NCI-H526 treated with DMSO at 0.1 percent for 48 hours (cell line): ENCODE measurements at places on chromosomes 16 and 17.

GRCh38 chr16:709566-710499 lies 4.2 kb upstream of the FBXL16 start:
- peak; percentile 22 for DNase-seq

DNA sequence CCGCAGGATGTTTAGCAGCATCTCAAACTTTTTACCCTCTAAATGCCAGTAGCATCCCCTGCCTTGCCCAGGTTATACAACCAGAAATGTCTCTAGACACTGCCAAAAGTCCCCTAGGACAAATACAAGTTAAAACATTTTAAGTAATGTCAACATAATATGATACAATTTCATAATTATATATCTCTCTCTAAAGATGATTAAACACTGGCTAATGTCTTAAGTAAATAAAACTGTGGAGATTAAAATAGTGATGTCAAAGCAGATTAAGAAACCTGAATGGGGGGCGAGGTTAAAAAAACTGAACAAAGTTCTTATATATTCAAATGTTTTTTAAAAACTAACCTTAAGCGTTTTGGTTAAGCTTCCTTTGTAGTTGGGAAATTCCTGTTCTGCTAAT lies 62.1 kb downstream of the CFDP1 start:
- no peak for DNase-seq

- DNase-seq = no peak
Observed at GRCh38 chr17:55168958-55169687, 95.6 kb upstream of the HLF start.

- no peak for DNase-seq
Observed at GRCh38 chr16:50491516-50491915, 56.7 kb upstream of the NKD1 start.

DNA sequence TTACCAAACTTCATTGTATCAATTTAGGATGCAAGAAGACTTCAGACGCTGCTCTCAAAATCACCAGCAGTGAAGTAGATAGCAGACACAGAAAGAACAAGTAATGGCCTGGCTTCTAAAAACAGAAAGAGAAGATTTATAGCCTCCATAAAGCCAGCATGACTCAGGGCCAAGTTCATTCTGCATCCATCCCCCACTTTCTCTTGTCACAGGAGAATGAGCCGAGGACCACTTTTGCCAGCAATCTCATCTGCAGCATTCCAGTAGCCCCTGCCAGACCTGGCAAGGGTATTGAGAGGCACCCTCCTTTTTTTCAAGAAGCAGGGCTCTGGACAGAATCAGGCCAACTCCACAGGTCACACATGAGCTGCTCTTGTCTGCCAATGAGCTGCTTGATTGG lies 355.4 kb upstream of the SOX9 start:
- DNase-seq = no peak

- DNase-seq = no peak
Observed at GRCh38 chr17:48463526-48463925, 33.5 kb upstream of the SKAP1 start.

DNA sequence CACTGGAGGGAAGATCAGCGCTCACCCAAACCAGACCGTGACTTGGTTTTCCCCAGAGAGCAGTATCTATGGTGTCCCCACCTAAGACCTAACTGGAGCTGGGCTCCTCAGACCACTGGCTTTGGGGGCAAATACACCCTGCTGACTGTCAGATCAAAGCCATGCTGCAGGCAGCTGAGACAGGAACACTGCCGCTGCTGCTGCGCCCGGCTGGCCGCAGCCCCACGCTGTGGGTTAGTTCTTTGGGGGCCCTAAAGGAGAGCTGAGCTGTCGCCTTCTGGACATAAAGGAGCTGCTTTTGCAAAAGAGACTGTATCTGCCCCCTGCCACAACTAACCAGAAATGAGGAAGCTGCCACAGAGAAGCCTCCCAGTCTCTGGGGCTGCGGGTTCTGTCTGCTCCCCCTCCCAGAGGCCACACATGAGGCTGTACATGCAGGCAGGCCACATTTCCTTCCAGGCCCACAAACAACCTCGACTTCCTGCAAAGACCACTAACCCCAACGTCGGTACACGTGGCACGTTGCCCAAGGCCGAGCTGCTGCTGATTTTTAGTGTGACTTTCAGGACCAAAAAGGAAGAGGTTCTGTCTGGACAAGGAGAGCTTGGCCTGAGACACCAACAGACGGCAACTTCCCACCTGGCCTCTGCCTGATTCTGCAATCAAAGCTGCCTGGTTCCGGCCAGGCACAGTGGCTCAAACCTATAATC lies 18.2 kb upstream of the ABR start:
- no peak for DNase-seq

DNA sequence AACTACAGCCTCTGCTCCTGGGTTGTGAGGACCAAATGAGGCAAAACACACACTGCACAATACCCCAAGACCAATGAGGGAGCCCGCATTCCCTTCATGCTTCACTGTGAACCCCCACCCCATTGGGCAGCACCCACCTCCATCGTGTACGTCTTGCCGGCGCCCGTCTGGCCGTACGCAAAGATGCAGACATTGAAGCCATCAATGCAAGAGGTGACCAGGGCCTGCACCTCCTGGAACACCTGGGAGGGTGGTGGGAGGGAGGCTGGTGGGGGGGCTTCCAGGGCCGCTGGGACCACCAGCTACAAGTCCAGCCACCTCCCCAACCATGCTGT lies 28.4 kb downstream of the KATNB1 start:
- no peak for DNase-seq

GRCh38 chr16:84511180-84511800 lies 6.8 kb upstream of the MEAK7 start:
- peak; percentile 16 for DNase-seq

GRCh38 chr16:86625029-86625428 lies 46.7 kb downstream of the FOXL1 start:
- no peak for DNase-seq

- DNase-seq = peak; percentile 37
Observed at GRCh38 chr17:36939052-36939801, 2.0 kb downstream of the LHX1 start.

DNA sequence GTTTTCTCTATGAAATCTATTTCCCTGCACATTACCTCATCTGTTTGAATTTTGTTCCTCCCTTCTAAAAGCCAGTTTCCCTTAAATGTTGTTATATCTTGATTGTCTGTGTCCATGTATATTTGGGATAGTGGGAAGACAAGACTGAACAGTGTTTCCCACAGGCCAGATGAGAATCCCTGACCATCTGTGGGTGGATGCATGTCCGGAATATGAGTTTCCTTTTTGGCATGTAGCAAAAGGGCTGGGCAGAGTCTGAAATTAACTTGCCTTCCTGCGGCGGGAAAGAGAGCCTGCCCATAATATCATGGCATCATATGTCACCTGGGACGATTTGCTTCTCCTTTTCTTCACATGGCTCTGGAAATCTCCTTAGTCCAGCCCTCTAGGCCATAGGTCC lies 385.8 kb upstream of the MAF start:
- DNase-seq = no peak

- DNase-seq = no peak
Observed at GRCh38 chr17:10651927-10652326, 5.2 kb downstream of the MYH3 start.
